ENCODE measurements at places on chromosomes 2 and 18.

DNA sequence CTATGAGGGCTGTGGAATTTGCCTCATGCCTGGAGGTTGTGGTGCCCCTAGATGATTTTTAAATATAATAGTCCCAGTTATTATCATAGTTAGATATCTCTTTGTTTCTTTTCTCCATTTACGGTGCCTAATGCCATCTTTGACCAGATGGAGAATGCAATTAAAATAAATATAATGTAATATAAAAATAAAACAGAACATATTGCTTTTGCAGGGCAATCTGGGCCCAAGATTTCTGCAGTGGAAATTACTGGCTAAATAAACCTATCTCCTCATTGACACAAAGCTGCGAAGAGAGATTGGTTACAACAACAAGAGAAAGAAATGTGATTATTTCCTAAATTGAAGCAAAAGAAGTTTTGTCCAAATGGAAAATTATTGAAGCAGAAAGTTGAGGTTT, 51.8 kb downstream of the CPO start:
- DNase-seq: no peak

- DNase-seq: no peak
Observed at GRCh38 chr2:17426743-17427142, 91.5 kb downstream of the RAD51AP2 start.

- DNase-seq: no peak
Observed at GRCh38 chr18:23207191-23207955, 72.1 kb downstream of the CABLES1 start.

DNA sequence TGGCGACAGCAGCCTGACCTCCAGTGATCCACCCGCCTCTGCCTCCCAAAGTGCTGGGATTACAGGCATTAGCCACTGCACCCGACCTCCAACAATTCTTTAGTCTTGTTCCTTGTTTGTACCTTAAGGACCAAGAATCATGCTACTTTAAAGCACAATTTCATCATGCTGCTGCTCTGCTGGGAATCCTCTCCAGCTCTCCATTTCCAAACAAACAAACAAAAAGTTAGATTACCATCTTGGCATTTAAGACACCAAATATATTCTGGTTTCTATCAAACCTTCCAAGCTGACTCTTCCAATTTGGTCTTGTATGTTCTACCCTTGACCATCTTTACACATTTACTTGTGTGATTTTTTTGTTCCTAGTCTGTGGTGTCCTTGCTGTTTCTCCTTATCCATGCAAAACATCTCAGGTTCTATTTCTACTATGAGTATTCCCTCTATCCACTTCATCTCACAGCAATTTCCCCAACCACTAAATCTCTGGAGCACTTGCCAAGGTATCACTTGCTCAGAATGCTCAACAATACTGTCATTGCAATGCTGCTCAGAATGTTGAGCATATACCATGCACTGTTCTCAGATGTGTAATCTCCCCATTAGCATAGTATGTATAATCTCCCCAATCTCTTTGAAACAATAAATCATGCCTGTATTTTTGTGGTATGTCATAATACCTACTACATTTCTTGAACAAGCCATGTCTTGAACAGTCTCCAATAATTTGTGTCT, 73.2 kb upstream of the GALNT5 start:
- DNase-seq: no peak

DNA sequence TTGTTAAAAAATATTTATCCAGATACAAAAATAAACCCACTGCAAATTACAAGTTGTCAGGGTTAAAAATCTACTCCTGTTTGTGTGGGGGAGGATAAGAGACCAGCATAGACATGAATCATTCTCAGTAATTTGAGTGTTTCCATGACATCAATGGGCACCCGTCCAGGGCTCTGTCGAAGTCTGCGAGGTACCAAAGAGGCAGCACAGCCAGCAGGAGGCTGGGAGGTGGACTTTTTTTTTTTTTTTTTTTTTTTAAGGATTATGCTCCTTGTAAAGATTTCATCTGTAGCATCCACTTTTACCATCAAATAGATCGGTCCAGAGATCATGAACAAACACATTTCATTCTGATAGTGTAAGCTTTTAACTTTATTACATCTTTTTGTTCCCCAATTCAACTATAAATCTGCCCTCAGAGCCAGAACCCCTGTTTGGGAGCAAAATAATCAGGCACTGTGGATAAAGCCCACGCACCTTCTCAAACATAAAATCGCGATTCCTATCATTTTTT, 182.0 kb downstream of the TCF4 start:
- peak; percentile 92 for DNase-seq

DNA sequence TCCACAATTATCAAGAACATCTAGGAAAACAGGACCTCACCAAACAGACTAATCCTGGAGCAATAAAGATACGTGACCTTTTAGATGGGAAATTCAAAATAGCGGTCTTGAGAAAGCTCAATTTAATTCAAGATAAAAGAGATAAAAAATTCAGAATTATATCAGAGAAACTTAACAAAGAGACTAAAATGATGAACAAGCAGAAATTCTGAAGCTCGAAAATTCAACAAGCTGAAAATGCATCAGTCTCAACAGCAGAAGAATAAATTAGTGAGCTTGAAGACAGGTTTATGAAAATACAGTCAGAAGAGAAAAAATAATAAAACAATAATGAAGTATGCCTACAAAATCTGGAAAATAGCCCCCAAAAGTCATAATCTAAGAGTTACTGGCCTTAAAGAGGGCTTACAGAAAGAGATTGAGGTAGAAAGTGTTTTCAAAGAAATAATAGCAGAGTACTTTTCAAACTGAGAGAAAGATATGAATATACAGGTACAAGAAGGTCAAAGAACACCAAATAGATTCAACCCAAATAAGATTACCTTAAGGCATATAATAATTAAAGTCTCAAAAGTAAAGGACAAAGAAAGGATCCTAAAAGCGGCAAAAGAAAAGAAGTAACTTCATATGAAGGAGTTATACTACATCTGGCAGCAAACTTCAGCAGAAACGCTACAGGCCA, 13.2 kb downstream of the ORC4 start:
- DNase-seq: no peak

DNA sequence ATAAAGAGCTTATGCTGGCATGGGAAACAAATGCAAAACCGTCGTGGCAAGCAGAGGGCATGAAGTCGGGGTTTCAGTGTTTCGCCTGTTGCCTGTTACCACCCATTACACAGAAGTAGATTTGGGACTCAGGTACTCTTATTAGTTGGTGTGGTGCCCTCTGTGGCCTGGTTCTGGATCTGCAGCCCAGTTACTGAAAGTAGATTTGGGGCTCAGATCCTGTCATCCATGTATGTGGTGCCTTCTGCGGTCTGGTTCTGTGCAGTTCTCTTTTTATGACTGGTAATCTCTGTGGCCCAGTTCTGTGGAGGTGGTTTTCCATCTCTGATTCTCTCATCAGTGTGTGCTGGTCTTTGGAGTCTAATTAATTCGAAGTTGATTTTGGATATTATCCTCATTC, 45.2 kb downstream of the ADNP2 start:
- no peak for DNase-seq

GRCh38 chr2:204763974-204764703, 218.9 kb downstream of the PARD3B start:
- no peak for DNase-seq

DNA sequence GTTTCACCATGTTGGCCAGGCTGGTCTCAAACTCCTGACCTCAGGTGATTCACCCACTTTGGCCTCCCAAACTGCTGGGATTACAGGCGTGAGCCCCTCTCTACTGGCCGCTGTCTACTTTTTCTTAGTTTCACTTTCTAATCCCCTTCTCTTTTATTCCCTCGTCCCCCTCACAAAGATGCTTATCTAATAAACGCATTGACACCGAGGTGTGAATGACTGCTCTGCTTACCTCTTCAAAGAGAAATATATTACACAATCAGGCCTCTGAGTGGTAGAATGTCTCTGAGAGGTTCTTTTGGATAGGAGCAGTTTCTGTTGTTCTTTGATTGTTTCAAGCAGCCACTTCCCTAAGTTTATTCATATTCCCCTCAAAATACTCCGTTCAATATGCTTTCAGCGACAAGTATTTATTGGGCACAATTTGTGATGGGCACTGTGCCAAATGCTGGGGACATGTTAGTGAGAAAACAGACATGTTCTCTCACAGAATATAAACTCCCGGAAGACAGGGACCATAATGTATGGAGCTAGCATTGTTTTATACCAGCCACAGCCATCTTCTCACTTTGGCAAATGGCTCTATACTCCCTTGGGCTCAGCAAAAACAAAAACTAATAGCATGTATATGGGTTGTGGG, 34.7 kb upstream of the RAPH1 start:
- DNase-seq: no peak

- no peak for DNase-seq
Observed at GRCh38 chr2:207516206-207516605, 13.6 kb upstream of the CREB1 start.

DNA sequence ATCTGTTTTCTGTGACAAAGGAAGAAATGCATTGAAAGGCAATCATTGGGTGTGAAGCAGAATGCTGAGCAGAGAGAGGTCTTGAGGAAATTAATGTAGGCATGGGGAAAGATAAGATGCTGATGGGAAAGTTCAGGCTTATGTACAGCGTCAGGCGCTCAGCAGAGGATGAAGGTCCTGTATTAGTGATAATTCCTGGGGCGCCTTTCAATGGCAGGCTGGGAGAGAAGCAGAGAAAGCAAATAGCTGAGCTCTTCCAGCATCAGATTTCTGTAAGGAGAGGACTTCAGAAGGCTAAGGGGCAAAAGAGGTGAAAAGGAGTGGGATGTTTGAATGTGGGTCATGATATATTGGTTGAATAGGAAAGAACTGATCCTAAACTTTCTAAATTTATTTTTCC, 129.8 kb downstream of the HNMT start:
- DNase-seq: no peak

DNA sequence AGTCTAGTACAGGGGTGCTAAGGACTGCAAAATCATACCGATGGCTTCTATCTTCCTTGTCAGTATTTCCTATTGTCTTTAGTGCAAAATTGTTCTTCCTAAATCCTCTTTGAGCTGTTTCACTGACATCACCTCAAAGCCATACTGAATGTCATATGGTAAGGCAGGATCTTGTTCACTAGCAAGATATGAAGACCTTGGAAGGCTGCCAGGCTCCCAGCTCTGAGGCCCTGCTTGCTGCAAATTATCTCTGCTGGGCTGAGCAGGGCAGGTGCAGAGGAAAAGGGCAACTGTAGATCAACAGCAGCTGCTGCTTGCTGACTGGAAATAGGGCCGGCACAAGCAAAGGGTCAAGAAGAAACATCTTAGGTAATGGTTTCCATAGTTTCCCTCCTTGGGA, 58.2 kb downstream of the PMAIP1 start:
- no peak for DNase-seq

DNA sequence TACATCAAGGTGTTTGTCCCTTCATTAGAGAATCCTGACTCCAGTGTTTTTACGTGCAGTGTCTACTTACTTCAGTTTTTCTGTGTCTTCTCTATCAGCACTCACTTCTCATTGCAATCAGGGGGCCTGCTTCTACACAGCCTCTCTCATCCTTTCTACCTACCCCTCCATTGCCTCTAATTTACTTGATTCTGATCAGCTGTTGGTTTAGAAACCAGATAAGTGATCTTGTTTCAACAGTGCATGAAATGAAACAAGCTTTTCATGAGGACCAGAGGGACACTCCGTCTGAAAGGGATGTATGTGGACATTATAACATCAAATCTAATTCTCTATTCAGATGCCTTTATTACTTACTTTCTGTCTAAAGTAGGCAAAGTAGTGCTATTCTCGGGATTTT, 136.9 kb downstream of the PRKCE start:
- no peak for DNase-seq

GRCh38 chr18:63676526-63677323, 15.0 kb upstream of the SERPINB3 start:
- no peak for DNase-seq

GRCh38 chr2:69801745-69802290, 27.6 kb upstream of the GMCL1 start:
- no peak for DNase-seq

GRCh38 chr2:69642709-69643601, 584 bp downstream of the AAK1 start:
- peak; percentile 74 for DNase-seq

DNA sequence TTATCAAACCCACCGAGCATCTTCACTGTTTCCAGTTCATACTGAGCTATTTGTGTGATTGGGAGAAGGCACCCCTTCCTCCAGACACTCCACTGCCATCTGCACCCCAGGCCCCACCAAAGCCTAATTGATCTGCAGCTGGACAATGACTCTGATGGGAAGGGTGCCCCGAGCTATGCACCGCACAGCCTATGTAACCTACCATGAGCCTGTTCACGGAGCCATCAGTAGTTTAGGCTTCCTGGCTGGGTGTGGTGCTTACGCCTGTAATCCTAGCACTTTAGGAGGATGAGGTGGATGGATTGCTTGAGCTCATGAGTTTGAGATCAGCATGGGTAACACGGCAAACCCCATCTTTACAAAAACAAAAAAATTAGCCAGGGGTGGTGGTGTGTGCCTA, 17.8 kb upstream of the ASAP2 start:
- no peak for DNase-seq

DNA sequence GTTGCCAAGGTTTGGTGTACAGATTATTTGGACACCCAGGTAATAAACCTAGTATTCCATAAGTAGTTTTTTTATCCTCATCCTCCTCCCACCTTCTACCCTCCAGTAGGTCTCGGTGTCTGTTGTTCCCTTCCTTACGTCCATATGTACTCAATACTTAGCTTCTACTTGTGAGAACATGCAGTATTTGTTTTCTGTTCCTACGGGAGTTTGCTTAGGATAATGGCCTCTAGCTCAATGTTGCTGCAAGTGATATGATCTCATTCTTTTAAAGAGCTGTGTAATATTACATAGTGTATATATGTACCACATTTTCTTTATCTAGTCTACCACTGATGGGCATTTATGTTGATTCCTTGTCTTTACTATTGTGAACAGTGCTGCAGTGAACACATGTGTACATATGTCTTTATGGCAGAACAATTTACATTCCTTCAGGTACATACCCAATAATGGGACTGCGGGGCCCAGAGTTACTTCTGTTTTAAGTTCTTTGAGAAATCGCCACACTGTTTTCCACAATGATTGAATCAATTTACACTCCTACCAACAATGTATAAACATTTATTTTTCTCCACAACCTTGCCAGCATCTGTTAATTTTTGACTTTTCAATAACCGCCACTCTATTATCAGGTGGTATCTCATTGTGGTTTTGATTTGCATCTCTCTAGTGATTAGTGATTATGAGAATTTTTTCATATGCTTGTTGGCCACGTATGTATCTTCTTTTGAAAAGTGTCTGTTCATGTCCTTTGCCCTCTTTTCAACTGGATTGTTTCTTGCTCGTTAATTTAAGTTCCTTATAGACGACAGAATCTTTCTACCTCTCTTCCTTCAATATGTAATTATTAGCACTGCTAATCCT, 88.0 kb downstream of the MEMO1 start:
- no peak for DNase-seq
